ENCODE measurements at places on chromosomes 2 and 18.

- DNase-seq = no peak
Observed at GRCh38 chr2:204180649-204181048, 244.1 kb downstream of the ICOS start.

DNA sequence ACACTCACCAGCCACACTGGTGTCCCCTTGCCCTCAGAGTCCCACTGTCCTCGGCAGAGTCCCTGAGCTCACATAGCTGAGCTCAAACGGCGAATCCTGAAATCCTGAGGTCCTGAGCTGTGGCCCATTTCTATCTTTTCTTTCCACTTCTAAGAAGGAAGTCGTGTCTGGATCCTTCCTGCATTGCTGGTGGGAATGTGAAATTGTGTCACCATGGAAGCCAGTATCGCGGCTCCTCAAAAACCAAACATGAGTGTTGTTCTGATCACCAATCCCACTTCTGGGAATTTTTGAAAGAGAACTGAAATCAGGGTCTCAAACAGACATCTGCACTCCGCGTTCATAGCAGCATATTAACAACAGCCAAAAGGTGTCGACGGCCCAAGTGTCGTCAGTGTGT lies 244.7 kb downstream of the EIPR1 start:
- no peak for DNase-seq

- DNase-seq = no peak
Observed at GRCh38 chr2:241763551-241764274, 12.9 kb upstream of the GAL3ST2 start.

- no peak for DNase-seq
Observed at GRCh38 chr2:149020432-149020851, 18.1 kb upstream of the LYPD6B start.

DNA sequence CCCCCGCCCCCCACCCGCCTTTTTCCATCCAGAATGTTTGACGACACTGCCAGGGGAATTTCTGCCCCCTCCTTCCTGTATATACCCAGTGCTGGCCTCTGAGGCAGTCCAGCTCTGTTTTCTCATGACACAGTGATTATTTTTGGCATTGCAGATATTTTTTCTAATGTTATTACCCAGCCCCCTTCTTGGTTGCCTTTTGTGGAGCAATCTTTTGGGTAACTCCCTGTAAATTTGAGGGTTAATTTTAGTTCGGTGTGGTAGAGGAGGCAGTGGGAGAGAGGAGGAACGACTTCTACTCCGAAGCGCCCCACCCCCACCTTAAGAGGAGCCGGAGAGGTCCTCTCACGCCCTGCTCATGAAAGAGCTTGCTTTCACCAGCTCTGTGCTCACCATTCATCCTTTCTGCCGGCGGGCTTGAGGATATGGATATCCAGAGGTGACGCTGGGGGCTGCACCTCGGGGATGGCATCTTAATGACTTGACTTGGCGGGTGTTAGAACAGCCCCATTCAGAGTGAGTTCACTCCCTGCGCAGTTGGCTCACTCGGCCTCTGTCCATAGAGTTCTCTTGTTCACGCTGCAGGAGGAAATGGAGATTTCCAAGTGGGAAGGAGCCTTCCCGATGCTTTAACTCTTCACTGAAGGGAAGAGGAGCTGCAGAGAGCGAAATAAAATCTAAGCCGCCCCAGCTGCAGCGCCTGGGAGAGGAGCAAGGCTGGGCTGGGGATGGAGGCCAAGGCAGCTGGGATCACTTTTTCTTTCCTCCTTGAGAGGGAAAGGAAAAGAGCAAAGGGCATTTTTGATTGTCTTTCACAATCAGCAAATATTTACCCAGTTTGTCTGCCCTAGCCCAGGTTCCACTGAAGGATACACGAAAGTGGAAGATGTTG lies 38.4 kb downstream of the EPAS1 start:
- peak; percentile 58 for DNase-seq

GRCh38 chr2:8993902-8994278 lies 9.6 kb downstream of the MBOAT2 start:
- no peak for DNase-seq

- DNase-seq = no peak
Observed at GRCh38 chr2:239294571-239295054, 106.2 kb downstream of the HDAC4 start.

DNA sequence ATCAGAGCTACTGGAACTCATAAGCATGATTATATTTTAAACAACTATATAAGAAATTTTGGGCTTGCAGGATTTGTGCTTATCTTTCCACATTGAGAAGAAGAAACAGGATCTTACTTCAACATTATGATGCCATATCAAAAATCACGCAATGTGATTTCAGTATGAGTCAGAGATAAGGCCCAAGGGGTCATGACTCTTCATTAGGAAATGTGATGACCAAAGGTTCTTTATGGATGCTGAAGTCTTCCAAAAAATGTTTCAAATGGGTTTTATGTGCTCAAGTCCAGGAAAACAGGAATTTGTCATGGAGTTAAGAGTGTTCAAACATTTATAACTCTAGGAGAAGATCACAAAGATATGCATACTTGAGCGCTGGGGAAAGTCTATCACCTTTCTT lies 7.8 kb upstream of the SERPINB2 start:
- no peak for DNase-seq

GRCh38 chr2:48445091-48445725 lies 84.7 kb upstream of the STON1 start:
- peak; percentile 50 for DNase-seq

- DNase-seq = no peak
Observed at GRCh38 chr2:164984428-164984827, 29.1 kb upstream of the SLC38A11 start.

- peak; percentile 64 for DNase-seq
Observed at GRCh38 chr2:190408538-190409271, 550 bp downstream of the MFSD6 start.

DNA sequence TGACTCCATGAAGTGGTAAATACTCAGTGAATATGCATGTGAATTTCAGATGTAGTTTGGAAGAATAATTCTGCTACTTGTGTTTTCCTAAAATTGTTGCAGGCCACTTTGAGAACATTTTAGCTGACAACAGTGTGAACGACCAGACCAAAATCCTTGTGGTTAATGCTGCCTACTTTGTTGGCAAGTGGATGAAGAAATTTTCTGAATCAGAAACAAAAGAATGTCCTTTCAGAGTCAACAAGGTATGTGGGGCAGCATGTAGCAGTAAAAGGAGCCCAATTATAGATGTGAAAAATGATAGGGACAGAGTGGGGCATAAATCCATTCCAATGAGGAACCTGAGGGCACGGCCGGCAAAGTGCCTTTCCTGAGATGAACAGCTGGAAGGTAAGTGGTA lies 16.1 kb downstream of the SERPINB5 start:
- no peak for DNase-seq

- no peak for DNase-seq
Observed at GRCh38 chr2:172416447-172417058, 10.8 kb upstream of the ITGA6 start.

DNA sequence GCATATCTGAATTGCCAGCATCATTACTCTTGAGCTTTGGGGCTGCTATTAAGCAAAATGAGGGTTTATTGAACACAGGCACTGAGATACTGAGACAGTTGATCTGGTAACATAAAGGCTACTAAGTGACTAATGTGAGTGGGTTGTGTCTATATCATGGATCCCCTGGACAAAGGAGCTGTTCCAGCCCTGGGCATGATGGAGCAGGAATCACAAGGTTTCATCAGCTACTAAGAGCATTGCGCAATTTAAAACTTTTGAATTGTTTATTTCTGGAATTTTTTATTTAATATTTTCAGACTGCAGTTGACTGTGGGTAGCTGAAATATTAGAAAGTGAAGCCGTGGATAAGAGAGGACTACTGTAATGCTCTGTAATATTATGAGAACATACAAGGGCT lies 73.5 kb downstream of the MGAT5 start:
- no peak for DNase-seq

DNA sequence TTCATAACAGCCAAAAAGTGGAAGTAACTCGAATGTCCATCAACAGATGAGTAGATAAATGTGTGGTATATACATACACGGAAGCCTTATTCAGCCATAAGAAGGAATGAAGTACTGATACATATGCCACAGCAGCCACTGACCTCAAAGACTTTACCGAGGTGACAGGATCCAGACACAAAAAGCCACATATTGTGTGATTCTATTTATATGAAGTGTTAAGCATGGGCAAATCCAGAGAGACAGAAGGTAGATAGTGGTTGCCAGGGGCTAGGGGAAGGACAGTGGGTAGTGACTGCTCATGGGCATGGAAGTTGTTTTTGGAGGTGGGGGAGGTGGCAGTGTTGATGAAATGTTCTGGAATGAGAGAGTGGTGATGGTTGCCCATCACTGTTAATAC lies 33.9 kb downstream of the ZAP70 start:
- no peak for DNase-seq

DNA sequence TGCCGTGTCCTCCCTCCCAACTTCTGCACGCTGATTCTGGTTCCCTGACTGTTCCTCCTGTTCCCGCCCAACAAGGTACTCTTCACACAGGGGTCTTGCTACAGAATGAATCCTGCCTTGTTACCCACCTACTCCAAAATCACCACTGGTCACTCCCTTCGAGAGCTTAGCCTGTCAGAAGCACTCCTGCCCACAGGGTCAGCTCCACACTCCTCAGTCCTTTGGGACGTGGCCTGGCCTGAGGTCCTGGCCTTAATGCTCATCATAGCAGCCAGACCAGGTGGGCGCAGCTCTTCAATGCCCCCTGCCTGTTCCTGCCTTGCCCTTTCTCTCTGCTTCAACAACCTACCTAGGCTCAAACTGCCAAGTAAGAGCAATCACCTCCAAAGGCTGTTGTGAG lies 27.8 kb upstream of the ID2 start:
- no peak for DNase-seq

DNA sequence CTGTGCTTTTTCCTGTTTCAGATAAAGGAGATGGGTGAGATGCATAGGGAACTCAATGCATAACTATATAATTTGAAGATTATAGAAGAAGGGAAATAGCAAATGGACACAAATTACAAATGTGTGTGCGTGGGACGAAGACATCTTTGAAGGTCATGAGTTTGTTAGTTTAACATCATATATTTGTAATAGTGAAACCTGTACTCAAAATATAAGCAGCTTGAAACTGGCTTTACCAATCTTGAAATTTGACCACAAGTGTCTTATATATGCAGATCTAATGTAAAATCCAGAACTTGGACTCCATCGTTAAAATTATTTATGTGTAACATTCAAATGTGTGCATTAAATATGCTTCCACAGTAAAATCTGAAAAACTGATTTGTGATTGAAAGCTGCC lies 16.4 kb upstream of the MSH2 start:
- no peak for DNase-seq

DNA sequence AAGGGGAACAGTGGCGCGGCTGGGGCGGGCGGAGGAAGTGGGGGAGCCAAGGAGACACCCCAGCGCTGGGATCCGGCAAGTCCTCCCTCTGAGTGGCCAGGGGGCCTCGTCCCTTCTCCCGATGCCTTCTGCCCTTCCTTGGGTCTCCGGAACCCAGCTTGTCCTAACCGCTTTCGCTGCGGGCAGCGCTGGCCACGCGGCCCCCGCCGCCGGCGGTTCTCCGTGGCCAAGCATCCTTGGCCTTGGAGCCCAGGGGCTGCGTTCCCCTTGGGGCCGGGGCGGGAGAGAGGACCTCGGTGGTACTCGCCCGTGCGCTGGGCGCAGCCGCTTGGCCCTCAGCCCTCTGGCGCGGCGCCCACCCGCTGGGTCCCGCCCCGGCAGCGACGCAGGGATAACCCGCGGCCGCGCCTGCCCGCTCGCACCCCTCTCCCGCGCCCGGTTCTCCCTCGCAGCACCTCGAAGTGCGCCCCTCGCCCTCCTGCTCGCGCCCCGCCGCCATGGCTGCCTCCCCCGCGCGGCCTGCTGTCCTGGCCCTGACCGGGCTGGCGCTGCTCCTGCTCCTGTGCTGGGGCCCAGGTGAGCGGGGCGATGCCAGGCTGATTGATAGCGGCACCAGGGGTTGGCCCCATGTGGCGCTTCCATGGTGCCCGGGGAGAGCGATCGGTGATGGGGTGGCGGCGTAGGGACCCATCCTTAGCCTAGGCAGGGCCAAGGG lies 128.7 kb downstream of the UXS1 start:
- peak; percentile 46 for DNase-seq

DNA sequence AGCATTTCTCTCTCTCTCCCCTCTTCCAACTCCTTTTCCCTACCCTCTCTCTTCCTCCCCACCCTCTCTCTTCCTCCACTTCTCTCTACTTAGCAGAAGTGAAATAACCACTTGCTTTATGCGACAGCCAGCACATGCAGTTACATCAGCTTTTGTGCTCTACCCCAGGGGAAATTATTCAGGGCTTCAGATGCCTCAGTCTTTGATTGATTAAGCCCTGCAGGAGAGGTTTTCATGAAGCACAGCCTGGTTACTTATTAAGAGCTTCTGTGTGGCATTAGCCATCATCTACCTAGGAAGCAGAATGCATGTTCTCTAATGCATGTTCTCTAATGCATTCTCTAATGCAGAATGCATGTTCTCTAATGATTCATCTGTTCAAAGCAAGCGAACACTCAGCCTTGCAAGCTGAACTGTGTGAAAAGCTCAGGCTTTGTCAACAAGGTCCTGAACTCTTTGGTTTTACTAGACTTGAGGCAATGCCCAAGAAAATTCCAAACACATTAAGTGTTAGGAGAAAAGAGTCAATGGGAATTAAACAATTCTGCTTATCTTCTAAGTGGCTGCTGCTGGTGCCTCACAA lies 56.1 kb downstream of the LHCGR start:
- DNase-seq = no peak

DNA sequence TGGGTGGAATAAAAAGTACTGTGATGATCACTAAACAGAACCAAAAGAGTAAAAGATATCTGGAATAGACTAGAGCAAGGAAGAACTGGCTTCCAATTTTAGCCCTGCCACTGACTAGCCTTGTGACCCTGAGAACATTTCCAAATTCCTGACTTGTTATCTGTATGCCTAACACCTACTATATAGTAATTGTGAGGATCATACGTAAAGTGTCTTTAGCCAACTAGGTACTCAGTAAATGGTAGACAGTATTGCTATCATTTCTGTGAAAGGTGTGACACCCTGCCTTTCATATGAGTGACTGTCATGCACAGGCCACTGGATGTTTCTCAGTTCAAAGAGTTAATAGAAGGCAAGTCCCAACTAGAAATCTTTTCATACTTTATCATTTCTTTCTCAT lies 29.8 kb downstream of the CYTIP start:
- no peak for DNase-seq

GRCh38 chr2:8614646-8615045 lies 67.2 kb upstream of the ID2 start:
- no peak for DNase-seq

GRCh38 chr2:141878016-141878415 lies 252.8 kb downstream of the LRP1B start:
- DNase-seq = no peak

- no peak for DNase-seq
Observed at GRCh38 chr18:12262748-12263147, 8.6 kb downstream of the CIDEA start.

- DNase-seq = no peak
Observed at GRCh38 chr18:60585670-60586069, 213.1 kb upstream of the MC4R start.
